Stimulated activated CD8-positive, alpha-beta memory T cell treated with anti-CD3 and anti-CD28 coated beads, Interleukin-15, amount 100 ng/mL, for 48 hours (primary cell): ENCODE measurements at places on chromosomes 1 and 21.
A peak's percentile ranks its signal among the peaks of the same experiment; 100 is the strongest.

DNA sequence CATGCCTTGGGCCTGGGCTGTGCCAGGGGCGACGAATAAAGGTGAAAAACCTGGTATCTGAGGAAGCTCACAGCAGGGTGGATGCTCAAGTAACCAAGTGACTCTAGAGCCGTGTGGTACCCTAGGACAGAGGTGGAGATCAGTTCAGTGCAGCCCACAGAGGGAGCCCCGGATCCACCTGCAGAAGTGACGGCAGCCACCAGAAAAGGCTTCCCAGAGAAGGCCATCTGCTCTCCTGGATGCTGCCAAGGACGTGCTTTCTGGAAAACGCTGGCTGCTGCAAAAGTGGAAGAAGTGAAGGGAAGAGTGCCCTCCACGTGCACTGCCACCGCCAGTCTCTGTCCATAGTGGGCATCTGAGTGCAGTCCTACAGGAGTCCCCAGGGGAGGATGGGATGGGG lies 27.7 kb downstream of the TMCO4 start:
- DNase-seq = no peak

DNA sequence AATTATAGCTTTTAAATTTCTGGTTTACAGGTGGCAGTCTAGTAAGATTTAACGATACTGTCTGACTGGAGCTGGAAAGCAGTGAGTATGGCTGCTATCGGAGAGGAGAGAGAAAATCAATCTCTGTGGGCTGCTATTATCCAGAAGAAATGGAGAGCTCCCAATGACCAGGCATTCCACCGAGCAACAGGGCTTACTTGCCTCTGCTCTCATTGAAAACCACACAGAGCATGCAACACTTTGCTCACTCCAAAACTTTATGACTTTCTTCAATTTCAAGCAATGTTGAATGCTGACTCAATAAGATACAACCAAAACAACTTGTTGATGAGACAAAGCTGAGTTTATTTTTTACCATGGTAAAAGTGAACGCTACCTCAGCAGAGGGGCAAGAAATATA lies 337.0 kb upstream of the NCAM2 start:
- no peak for DNase-seq

DNA sequence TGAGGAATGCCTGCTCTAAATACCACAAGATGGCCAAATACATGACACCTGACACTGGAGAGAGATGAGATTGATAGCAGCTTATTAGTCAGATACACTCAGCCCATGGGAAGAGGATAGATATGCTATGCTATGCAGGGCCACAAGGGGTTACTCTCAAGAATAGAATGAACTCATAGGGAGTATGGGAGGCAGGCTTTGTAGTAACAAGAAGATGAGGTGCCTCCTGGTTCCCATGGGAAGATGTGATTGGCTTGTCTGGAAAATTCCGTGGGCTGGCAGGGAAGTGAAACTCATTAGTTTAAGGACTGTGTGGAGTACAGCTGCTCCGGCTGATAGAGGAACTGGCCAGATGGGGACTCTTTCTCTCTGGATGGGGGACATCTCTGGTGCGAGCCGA lies 16.5 kb downstream of the CCDC30 start:
- DNase-seq = no peak

DNA sequence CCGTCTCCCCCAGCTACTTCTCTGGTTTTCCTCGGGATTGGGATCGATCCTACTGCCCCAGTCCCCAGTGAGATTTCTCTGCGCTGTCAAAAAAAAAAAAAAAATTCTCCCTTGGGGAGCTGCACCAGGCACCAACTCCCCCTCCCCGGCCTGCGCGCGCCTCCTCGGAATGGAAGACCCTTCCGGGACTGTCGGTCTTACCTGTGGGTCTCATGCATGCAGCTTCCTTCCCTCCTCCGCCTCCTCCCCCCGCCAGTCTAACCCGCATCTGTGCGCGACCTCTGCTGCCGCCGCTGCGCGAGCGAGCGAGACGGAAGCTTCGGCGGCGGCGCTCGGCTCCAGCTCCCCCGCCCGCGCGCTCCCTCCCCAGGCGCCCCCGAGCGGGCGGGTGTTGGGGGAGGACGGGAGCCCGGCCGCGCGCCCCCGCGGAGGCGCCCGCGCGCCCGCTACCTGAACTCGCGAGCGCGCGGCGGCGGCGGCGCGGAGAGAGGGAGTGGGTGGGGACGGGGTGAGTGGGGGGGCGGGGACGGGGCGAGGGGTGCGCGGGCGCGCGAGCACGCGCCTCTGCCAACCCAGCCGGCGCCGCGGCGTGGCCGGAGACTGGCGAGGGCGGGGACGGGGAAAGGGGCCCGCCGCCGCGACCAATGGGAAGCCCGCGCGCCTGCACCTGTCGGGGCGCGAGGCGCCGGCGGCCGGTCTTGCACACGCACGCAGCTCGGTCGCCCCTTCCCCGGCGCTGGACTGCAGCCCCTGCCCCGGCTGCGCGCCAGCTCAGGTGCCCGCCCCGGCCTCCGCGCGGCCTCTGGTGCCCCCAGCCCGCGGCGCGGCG lies at the start of gene SUSD4:
Gene SUSD4, minus strand, starts transcription at position 321 of the 829 bp plus-strand sequence. CDS start 751 bp downstream, outside the sequence.
- peak; percentile 27 for DNase-seq

GRCh38 chr1:230495891-230496385 lies 69.8 kb upstream of the PGBD5 start:
- DNase-seq = no peak

DNA sequence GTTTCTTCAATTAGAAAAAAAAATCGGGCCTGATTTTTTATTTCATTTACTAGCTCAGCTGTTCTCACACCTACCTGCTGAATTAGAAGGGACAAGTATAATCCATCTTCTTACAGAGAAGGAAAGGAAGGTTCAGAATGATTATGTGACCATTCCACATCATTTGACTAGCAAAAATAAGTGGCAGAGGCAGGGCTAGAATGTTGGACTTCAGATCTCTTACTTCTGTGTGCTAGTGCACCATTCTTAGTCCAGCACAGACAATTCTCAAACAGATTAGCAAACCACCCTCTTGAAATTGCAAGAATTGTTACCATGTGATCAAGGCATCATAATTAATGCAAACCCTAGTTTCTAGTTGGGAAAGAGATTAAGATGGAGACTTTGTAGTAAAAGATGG lies 32.7 kb downstream of the CTH start:
- DNase-seq = no peak

- DNase-seq = no peak
Measured at GRCh38 chr1:221715321-221716169, 26.3 kb downstream of the DUSP10 start.

- DNase-seq = no peak
Measured at GRCh38 chr1:14149431-14149830, 449.1 kb upstream of the KAZN start.

- no peak for DNase-seq
Measured at GRCh38 chr1:54971317-54971791, 9.1 kb upstream of the TMEM61 start.

GRCh38 chr1:78101514-78101913 lies 55.7 kb downstream of the GIPC2 start:
- no peak for DNase-seq

DNA sequence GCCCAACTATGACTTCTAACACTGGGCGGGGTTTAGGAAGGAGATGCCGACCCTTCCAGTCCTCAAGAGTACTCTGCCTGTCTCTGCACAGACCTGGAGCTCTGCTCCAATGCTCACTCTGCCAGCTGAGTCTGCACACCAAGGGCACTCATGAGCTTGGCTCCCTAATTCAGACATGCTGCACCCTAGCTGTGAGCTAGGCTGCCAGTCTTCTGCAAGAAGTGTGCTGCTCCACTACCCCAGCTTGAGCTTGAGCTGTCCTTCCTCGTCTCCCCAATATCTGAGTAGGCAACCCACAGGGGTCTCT lies 13.2 kb downstream of the TP53BP2 start:
- no peak for DNase-seq

DNA sequence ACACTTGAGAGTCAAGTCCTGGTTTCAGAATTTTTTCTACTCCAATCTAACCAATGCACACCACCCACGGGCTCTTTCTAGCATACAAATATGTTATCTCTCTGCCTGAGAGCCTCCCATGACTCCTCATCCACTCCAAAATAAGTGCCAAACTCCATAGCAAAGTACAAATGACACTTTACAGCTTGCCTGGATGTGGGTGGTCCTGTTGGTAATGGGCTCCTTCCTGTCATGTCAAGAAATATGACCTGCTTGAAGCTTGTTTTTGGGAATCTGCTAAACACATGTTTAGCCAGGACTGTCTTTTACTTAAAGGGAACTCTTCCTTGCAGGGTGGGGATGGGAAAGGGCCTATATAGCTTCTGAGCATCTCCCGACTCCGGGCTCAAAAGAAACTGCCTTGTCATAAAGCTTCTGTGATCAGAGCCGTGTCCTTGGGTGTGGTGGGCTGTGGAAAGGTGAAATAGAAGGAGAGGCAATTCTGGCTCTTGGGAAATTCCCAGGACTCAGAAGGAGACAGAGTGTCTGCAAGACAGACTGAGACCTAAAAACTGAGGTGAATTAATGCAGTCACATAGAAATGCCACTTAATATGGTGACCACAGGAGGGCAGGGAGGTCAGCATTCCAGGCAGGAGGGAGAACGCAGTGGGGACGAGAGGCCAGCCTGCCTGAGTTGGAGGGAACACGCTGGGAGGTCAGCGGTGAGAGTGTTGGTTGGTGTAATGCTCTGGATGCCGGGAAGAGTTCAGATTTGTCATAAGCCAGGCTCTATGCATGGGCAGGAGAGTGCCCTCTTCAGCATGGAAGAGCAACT lies 6.1 kb upstream of the IGFN1 start:
- no peak for DNase-seq

DNA sequence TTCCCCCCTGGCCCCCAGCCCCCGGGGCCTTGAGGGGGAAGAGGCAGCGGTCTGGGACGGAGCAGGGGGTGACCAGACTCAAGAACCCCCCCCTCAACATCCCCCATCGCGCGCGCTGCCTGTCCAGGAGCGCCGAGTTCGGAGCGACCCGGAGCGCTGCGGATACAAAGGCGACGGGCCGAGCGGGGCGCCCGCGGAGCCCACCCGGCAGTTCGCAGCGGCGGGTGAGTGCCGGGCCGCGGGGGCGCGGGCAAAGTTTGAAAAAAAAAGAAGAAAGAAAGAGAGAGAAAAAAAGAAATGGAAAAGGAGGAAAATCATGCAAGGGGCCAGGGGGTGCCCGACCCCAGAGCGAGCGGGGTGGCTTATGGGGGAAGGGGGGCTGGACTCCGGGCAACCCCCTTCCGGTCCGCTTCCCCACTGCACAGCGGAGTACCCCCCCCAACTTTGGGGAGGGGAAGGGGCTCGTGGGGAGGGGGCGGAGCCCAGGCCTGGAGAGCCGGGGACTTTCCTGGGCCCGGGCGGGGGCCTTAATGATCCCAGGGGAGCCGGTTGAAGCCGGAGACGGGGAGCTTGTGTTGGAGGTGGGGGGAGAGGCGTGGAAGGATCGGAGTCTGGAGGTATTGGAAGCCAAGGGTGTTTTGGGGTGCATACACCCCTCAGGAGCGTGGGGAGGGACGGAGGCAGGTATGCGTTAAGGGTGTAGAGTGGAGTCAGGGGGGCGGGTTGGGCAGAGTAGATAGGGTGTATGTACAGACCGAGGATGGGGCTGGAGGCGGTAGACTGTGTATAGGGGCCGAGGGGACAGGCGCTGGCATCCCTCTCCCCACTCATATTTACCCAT lies 502 bp downstream of the VANGL2 start:
- no peak for DNase-seq

DNA sequence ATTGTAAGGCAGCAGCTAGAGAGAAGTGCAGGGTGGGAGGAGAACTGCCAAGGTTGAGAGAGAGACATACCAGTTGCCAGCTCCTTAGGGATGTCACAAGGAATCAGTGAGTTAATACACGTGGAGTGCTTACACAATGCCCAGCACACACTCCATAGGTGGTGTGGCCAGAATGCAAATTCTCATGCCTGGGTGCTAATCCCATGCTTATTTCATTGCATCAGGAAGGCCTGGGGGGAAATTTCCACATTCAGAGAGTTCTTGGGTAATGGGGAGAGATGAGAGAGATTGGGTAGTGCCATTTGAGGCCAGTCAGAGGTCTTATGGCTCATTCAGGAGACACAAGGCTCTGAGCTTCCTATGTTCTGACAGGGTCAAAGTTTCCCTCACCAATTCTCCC lies 38.7 kb downstream of the GJA5 start:
- no peak for DNase-seq

DNA sequence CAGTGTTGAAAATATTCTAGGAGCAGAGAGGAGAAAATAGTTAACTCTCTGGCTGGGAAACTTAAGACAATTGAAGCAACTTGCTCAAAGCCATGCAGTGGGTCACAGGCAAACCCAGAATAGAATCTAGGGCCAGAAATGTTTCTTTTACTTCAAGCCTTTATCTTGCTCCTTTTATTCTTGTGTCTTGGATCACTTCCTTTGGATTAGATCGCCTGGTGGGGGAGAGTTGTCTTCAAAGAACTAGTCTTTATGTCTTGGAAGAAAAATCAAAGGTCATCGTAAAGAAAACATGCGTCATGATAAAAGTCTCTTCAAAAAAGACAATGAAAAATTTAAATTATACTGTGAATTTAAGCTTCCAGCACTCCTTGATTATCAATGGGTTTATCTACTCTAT lies 493.6 kb upstream of the USP24 start:
- no peak for DNase-seq

GRCh38 chr1:119713039-119713748 lies 1.5 kb downstream of the PHGDH start:
- DNase-seq = no peak

DNA sequence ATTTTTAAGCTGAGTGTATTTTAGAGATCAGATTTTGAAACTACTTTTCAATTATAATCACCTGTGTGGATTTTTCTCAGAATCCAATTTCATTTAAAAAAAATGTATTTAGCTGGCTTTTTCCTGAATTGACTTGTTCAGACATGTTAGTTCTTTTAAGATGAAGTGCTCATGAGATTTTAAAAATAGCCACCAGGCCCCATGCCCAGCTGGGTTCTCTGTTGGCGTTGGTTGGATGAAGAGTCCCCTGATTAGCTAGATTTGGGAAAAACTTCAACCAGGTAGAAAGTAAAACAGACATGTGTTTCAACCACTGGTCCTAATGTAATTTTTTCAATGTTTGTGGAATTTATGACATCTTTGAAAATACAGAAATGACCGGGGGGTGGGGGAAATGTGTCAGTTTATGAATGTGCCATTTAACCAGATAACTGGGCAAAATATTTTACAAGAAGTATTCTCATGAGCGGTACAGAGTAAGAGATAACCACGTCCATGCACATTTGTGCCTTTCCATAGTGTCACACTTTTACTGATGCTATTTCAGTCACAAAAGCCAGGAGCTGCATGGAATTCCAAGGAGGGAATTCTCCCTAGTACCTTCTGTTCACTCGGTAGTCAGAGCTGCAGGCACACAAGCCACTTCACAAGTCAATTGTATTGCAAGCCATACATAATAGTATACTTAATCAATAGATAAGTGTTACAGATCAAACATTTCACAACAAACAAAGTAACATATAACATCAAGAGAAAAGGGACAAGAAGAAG lies 51.1 kb downstream of the KCNK1 start:
- no peak for DNase-seq
